ENCODE measurements at places on chromosomes 11 and 22. TPM values are rescaled to one million over a fixed set of nuclear protein-coding genes. Genes with fewer than 3 reads are reported as not detected.

The OR6T1 gene
- total RNA-seq = not detected

The OR52H1 gene
- not detected for total RNA-seq

The GTSE1 gene
- 45.4 TPM for total RNA-seq

The CSTPP1 gene
- total RNA-seq = 23.6 TPM

The ANAPC15 gene
- 60.2 TPM for total RNA-seq

The UBTFL1 gene
- not detected for total RNA-seq

The FOLH1 gene
- total RNA-seq = not detected

The MIOX gene
- total RNA-seq = 0.41 TPM

The FGF3 gene
- total RNA-seq = not detected

The HOATZ gene
- total RNA-seq = not detected

The KRTAP5-1 gene
- not detected for total RNA-seq

The INPPL1 gene
- total RNA-seq = 125 TPM

The BBS1 gene
- 22.9 TPM for total RNA-seq
